ENCODE measurements at places on chromosomes 4 and X. TPM values are rescaled to one million over a fixed set of nuclear protein-coding genes. Genes with fewer than 3 reads are reported as not detected.

The WAS gene
- 1.9 TPM for total RNA-seq

The NEUROG2 gene
- not detected for total RNA-seq

DNA sequence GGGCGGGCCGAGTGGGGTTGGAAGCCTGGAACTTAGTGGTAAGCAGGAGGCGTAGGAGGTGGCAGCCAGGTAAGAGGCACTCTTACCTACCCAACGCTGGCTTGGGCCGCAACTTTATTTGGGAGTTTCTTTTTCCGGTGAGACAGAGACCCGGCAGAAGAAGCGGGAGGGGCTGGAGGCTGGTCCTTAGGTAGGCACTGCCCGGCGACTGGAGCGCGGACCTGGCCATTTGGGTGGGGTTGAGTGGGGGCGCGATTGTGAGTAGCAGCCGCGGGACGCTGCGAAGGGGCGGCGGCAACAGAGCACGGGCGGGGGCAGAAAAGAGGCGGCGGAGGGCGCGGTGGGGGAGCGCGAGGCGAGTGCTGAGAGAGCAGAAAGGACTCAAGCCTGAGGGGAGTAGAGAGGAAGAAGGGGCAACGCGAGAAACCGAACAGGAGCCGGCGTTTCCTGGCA is 334 bp upstream of the POU4F2 start:
- peaks cover 4% of the 10 kb centered on the region for H3K27me3 ChIP-seq
- no peaks in the 10 kb centered on the region for H3K36me3 ChIP-seq
- H3K4me1 ChIP-seq, result peaks cover 4% of the 10 kb centered on the region
- DNase-seq, result no peak
- H3K4me3 ChIP-seq, result peak overlapping the region; percentile 50

The CLCN4 gene
- total RNA-seq, result 73.9 TPM

The PFKFB1 gene
- 10.3 TPM for total RNA-seq

DNA sequence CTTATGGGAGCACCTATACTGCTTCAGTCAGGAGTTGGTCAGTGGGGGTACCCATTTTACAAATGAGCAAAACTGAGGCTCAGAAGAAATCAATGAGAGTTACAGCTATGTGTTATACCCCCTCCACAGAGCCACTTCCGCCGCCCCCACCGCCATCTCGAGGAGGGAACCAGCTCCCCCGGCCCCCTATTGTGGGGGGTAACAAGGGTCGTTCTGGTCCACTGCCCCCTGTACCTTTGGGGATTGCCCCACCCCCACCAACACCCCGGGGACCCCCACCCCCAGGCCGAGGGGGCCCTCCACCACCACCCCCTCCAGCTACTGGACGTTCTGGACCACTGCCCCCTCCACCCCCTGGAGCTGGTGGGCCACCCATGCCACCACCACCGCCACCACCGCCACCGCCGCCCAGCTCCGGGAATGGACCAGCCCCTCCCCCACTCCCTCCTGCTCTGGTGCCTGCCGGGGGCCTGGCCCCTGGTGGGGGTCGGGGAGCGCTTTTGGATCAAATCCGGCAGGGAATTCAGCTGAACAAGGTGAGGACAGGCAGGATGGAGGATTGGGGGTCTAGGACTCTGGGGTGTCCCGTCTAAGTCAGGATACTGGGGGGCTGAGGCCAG is 5.0 kb downstream of the WAS start:
- no peaks in the 10 kb centered on the region for H3K27me3 ChIP-seq
- H3K36me3 ChIP-seq, result no peaks in the 10 kb centered on the region
- no peak for DNase-seq

- H3K4me1 ChIP-seq, result no peaks in the 10 kb centered on the region
- no peak overlapping the region for H3K4me3 ChIP-seq
- H3K27ac ChIP-seq, result no peak overlapping the region
- no peaks in the 10 kb centered on the region for H3K27me3 ChIP-seq
- no peak for DNase-seq
Observed at GRCh38 chr4:17385403-17385802, 126.5 kb downstream of the QDPR start.

DNA sequence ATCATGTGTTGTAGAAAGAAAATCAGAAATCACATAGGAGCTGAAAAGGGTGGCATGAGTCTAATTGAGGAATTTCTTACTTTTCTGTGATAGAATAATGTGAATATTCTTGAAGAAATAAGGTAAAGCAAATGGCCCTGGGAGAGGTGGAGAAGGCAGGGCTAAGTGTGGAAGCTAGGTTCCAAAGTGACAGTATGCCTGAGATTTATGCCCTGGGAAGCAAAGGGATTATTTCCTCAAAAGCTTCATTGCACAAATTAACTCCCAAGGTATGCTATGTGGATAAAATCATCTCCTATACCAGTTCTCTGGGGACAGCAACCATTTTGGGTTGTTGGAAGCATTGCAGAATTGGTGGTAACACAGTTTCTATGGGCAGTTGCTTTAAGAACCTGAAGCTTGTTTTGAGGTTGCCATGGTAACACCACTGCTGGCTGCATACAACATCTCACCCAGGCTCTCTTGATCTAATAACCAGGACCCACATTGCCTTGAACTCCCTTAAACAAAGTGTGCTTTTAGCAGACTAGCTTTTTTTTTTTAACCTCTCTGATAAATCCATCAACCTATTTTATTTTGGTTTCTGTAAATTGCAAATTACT is 21.0 kb downstream of the MAOA start:
- H3K27me3 ChIP-seq, result no peaks in the 10 kb centered on the region
- H3K27ac ChIP-seq, result no peak overlapping the region
- H3K4me3 ChIP-seq, result no peak overlapping the region
- H3K4me1 ChIP-seq, result no peaks in the 10 kb centered on the region

- H3K27ac ChIP-seq, result no peak overlapping the region
- no peaks in the 10 kb centered on the region for H3K27me3 ChIP-seq
- no peak for DNase-seq
- H3K4me1 ChIP-seq, result no peaks in the 10 kb centered on the region
Observed at GRCh38 chr4:124105212-124105611, 607.3 kb downstream of the ANKRD50 start.

DNA sequence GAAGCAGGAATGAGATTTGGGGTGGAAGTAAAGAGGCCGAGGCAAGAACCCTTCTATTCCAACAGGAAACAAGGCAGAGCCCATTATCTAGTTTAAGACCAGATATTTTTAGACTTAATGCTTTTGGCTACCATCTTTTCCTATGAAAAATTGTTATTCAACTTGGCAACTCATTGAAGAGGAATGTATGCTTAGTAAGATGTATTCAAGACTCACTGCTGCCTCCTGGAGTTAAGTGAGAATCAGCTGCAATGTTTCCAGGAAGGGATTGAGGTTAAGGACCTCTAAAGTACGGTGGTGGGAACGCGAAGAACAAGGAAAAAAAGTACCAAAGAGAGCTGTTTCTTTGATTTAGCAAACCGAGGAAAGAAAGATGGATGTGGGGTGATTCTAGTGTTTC is 89.1 kb downstream of the RAPGEF2 start:
- H3K4me3 ChIP-seq, result no peak overlapping the region
- H3K27ac ChIP-seq, result no peak overlapping the region
- H3K36me3 ChIP-seq, result no peaks in the 10 kb centered on the region
- no peaks in the 10 kb centered on the region for H3K27me3 ChIP-seq
- no peak for DNase-seq

DNA sequence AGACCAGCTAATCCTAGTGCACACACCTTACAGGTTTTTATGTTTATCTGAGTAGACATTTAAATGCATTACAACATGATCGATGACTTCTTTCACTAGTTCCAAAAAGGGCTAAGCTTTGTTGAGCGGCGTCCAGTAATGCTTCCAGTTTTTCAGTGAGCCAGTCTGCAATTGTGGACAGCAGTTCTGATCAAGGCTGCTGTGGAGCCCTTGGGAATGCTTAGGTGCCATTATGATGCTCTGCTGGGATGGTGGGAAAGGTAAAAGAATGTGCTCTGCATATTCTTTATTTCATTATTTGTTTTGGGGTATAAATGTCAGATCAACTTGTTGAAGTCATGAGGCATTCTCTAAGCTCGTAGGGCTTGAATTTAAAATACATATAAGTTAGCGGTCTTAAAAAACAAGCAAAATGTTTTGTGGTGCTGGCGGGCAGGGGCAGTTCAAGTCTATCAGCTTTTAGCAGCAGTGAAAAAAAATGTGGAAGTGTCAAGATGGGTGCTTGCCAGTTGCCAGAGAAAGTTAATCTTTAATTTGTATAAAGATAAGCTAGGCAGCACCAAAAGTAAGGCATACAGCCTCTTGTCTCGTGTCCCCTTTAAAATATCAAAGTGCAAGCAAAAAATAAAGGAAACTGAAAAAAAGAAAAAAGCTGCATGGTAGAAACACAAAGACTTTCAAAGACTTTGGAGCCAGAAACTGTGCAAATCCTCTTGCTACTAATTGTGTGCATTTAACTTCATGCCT is 5.8 kb downstream of the MID1IP1 start:
- no peaks in the 10 kb centered on the region for H3K27me3 ChIP-seq
- H3K4me3 ChIP-seq, result peak overlapping the region; percentile 69
- no peak for DNase-seq
- H3K36me3 ChIP-seq, result no peaks in the 10 kb centered on the region
- no peaks in the 10 kb centered on the region for H3K4me1 ChIP-seq
- peak overlapping the region; percentile 90 for H3K27ac ChIP-seq

The GAGE13 gene
- total RNA-seq, result not detected

The SRPK3 gene
- total RNA-seq, result 78.0 TPM

DNA sequence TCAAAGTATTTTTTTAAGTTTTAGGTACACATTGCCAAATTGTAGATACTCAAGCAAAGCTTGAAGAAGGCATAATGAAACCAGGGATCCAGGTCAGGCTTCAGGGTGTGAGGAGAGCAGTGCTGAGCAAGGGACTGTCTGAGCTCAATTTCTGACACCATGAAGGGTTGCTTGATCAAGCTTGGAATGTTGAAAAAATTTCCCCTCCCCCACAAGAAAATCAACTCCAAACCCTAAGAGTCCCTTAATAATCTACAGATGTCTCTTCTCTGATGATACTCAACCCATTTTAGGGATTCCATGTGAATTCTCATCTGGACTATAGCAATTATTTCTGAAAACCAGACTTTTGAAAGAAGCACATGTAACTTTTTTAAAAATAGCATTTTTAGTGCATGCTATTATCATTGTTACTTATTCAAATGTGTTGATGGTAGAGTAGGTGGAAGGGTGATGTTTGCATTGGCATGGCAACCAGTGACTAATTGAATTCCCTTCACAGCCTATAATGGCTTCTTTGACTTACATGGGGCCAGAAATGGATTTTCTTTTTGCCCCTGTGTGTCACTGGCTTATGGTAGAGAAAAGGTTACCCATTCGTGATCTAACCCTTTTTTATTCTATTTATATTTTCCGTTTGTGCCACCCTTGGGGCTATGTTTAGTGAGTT is 252.0 kb downstream of the FBXW7 start:
- no peaks in the 10 kb centered on the region for H3K36me3 ChIP-seq
- H3K27me3 ChIP-seq, result no peaks in the 10 kb centered on the region
- no peak overlapping the region for H3K27ac ChIP-seq
- H3K4me1 ChIP-seq, result no peaks in the 10 kb centered on the region

- no peak for DNase-seq
- H3K4me1 ChIP-seq, result peaks cover 15% of the 10 kb centered on the region
- H3K36me3 ChIP-seq, result no peaks in the 10 kb centered on the region
Observed at GRCh38 chr4:133154725-133155124, 5.6 kb downstream of the PCDH10 start.

GRCh38 chr4:178003098-178003657 is 560.9 kb upstream of the AGA start:
- no peak overlapping the region for H3K27ac ChIP-seq
- no peaks in the 10 kb centered on the region for H3K4me1 ChIP-seq
- H3K36me3 ChIP-seq, result no peaks in the 10 kb centered on the region
- no peak overlapping the region for H3K4me3 ChIP-seq
- H3K27me3 ChIP-seq, result no peaks in the 10 kb centered on the region

The EPGN gene
- total RNA-seq, result 1.5 TPM

GRCh38 chr4:68927165-68927564 is 24.4 kb downstream of the UGT2A3 start:
- no peaks in the 10 kb centered on the region for H3K27me3 ChIP-seq
- no peaks in the 10 kb centered on the region for H3K4me1 ChIP-seq
- no peak for DNase-seq
- H3K4me3 ChIP-seq, result no peak overlapping the region

- no peak for DNase-seq
- H3K27me3 ChIP-seq, result no peaks in the 10 kb centered on the region
- no peak overlapping the region for H3K4me3 ChIP-seq
Observed at GRCh38 chr4:76108467-76109181, 34.1 kb downstream of the ART3 start.

The KLHL5 gene
- 10.1 TPM for total RNA-seq

GRCh38 chrX:115940888-115941332 is 229.6 kb upstream of the AGTR2 start:
- H3K27me3 ChIP-seq, result no peaks in the 10 kb centered on the region
- H3K4me3 ChIP-seq, result peak overlapping the region; percentile 60
- peak overlapping the region; percentile 74 for H3K27ac ChIP-seq
- H3K36me3 ChIP-seq, result no peaks in the 10 kb centered on the region
- peak; percentile 38 for DNase-seq

- no peak overlapping the region for H3K4me3 ChIP-seq
- no peaks in the 10 kb centered on the region for H3K4me1 ChIP-seq
- DNase-seq, result no peak
- H3K27me3 ChIP-seq, result no peaks in the 10 kb centered on the region
Observed at GRCh38 chr4:109942292-109942926, 29.7 kb downstream of the EGF start.

DNA sequence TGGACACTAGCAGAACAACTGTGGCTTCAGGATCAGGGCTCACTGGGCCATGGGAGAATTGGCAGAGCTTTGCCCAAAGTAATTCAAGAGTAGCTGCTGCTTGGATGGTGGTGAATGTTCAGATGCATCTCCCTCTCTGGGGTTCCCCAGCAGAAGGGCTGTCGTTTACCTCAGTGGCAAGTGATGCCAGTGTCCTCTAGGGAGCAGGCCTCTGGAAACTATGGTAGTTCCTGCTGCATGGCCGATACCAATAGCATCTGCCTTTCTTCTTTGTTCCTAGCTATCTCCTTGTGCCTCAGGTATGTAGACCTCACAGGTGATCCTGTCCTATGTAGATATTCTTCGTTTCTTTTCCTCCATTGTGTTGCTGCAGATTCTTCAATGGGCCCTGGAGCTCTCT is 26.4 kb downstream of the HMGB2 start:
- no peaks in the 10 kb centered on the region for H3K4me1 ChIP-seq
- DNase-seq, result no peak
- no peak overlapping the region for H3K27ac ChIP-seq
- H3K4me3 ChIP-seq, result no peak overlapping the region
- H3K27me3 ChIP-seq, result no peaks in the 10 kb centered on the region

The CD38 gene
- 3.1 TPM for total RNA-seq

DNA sequence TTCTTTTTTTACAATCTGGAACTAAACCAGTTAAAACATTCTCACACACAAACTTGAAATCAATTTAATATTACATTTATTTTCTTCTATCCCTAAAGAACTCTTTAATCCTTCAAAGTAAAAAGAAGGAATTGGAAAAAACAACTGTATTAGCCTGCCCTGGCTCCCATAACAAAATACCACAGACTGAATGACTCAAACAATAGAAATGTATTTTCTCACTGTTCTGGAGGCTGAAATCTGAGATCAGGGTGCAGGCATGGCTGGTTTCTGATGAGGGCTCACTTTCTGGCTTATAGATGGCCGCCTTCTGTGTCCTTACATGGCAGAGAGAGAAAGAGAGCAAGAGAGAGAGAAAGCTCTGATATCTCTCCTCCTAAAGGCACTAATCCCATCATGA is 149.4 kb downstream of the PDGFRA start:
- H3K27me3 ChIP-seq, result no peaks in the 10 kb centered on the region
- H3K27ac ChIP-seq, result no peak overlapping the region
- no peaks in the 10 kb centered on the region for H3K4me1 ChIP-seq
- no peak for DNase-seq

GRCh38 chr4:156830351-156830750 is 141.2 kb downstream of the PDGFC start:
- no peak overlapping the region for H3K4me3 ChIP-seq
- no peak overlapping the region for H3K27ac ChIP-seq
- no peak for DNase-seq
- H3K36me3 ChIP-seq, result no peaks in the 10 kb centered on the region

Data from psoas muscle (tissue), 8 donors.